Stimulated activated CD8-positive, alpha-beta memory T cell treated with anti-CD3 and anti-CD28 coated beads, Interleukin-4, amount 100 ng/mL, for 4 hours (primary cell): ENCODE measurements at places on chromosomes 6 and 20.

GRCh38 chr6:31035862-31036497, 25.7 kb downstream of the MUC22 start:
- no peak for DNase-seq

- DNase-seq, result no peak
Measured at GRCh38 chr6:41441598-41442351, 104.4 kb upstream of the FOXP4 start.

GRCh38 chr20:45581702-45582101, 2.6 kb upstream of the WFDC8 start:
- DNase-seq, result no peak

DNA sequence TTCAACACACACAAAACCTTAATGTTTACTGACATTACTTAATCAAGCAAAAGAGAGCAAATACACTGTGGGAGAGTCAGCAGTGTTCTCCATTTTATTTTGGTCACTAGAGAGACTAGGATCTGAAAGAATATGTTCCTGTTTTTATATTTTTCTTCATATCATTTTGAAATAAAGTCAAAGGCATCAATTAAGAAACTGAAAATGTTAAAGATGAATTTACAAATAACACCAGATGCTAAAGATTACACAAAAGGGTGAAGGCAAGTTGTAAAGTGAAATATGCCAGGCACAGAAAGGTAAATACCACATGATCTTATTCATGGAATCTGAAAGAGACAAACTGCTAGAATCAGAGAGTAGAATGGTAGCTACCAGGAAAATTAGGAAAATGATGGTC, 60.3 kb upstream of the FABP7 start:
- DNase-seq, result no peak

GRCh38 chr6:26045065-26045927, 41.9 kb upstream of the HFE start:
- no peak for DNase-seq

GRCh38 chr6:170372380-170373325, 66.1 kb downstream of the FAM120B start:
- DNase-seq, result no peak

- no peak for DNase-seq
Measured at GRCh38 chr20:52217689-52218395, 26.3 kb upstream of the ZFP64 start.
